Motor neuron (in vitro differentiated cells): ENCODE measurements at places on chromosomes 2 and 18. TPM values are rescaled to one million over a fixed set of nuclear protein-coding genes. Genes with fewer than 3 reads are reported as not detected.

DNA sequence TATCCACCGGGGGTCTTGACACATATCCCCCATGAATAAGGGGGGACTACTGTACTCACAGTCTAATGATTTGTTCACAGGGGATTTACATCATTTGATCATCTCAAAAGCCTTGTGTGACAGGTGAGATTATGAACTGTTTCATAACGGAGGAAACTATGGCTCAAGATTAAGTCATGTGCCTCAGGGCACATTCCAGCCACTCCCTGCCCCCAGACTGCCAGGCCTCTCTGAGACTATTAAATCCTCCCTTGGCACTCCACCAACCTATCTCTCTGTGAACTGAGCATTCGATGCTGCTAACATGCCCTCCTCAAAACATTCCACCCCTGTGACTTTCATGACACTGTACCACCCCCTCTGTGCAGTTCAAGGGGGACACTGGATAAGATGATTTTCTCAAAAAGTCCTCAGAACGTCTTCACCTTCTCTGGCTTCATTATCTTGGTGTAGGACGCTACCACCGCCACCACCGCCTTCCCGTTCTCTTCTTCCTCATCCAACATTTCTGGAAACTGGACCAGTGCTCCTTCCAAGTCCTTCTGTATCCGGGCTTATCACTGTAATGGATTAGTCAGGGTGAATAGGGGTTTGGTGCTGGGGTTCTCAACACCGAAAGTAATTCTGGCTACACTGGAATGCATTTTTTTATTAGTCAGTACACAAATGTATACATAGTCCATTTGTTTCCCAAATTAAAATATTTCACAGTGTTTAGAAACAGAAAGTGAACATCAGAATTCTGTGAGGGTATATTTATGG is 169.6 kb downstream of the KCNS3 start:
- no peak for ATAC-seq

DNA sequence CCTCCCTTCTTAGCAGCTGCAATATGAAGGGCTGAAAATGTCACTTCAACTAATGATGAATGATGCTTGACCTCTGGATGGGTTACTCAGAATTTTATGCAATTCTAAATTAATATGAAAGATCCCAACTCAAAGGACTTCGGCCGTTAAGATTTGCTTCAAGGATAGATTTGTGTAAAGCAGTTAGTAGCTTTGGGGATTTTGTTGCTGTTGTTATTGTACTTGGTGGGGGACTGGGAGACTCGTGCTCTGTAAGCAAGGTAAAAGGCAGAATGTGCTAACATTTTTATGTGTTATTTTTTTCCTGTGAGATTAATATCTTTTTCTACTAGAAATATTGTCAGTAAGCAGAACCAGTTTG is 478.8 kb downstream of the ARHGAP15 start:
- ATAC-seq = no peak

- no peak for ATAC-seq
Measured at GRCh38 chr2:38610851-38611801, 8.4 kb upstream of the HNRNPLL start.

DNA sequence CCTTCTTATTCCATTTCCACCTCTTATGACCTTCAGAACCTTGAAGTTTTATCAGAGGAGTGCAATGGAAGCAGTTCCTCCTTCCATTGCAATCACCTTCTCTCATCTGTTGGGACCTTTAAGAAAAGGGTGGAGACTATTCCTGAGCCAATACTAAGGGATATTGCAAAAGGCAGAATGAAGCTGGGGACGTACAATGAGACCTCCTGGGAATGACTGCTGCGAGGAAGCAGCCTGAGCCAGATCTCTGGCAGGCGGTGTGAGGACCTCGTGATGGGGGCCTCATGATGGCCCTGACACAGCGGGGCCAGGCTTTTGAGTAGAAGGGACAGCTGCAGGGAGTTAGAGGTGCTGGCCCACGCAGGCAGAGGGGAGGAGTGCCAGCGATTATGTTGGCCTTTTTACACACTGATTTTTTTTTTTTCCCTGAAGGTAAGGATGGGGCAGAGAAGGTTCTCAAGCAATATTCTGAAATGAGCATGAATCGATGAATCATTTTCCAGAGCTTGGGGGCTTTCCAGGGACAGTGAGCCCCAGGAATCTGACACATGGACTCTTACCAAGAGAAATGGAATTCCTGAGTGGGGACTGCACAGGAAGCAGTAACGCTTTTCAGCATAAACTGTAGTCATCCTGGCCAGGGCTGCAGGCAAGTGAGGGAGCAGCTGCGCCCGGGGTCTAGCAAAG is 40.0 kb upstream of the LAPTM4A start:
- peak; percentile 49 for ATAC-seq

The MAPK4 gene
- 0.67 and 4.4 TPM in 2 replicates for total RNA-seq

The HOXD12 gene
- 0.13 TPM in 1 of 2 replicates, not detected in the other for total RNA-seq

The DOK6 gene
- 10.4 and 10.9 TPM in 2 replicates for total RNA-seq

The NEU4 gene
- 0.71 and 0.97 TPM in 2 replicates for total RNA-seq

GRCh38 chr2:41803361-41803760 is 244.5 kb upstream of the PKDCC start:
- ATAC-seq = no peak

The TWSG1 gene
- 158 and 184 TPM in 2 replicates for total RNA-seq

- no peak for ATAC-seq
Measured at GRCh38 chr2:211724933-211725332, 813.7 kb downstream of the ERBB4 start.

GRCh38 chr18:48467231-48467630 is 58.0 kb upstream of the ZBTB7C start:
- ATAC-seq = no peak

The PSMA8 gene
- total RNA-seq = not detected in 2 replicates

- no peak for ATAC-seq
Measured at GRCh38 chr2:237791977-237792727, 6.4 kb upstream of the RBM44 start.

- no peak for ATAC-seq
Measured at GRCh38 chr18:9328776-9329175, 5.8 kb upstream of the TWSG1 start.

The SH3RF3 gene
- total RNA-seq = 3.5 and 4.0 TPM in 2 replicates

The EMILIN1 gene
- 21.9 and 33.8 TPM in 2 replicates for total RNA-seq

DNA sequence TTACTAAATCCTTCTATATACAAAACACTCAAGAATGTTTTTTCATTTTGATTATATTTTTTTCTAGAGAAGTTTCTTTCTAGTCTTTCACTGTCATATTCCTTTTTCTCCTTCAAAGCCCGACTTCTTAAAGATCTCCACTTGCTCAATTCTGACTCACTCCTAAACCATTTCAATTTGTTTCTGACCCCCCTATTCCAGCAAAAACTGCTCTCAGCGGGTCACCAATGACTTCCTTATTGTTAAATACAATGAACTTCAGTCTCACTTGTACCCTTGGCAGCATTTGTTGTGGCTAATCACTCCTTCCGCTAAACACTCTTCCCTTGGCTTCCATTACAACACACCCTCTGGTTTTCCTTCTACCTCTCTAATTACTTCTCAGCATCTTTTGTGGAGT is 111.1 kb upstream of the RBBP8 start:
- no peak for ATAC-seq

The SLC19A3 gene
- total RNA-seq = 6.6 and 7.5 TPM in 2 replicates

- no peak for ATAC-seq
Measured at GRCh38 chr18:23032030-23032582, 99.0 kb downstream of the RBBP8 start.

- ATAC-seq = no peak
Measured at GRCh38 chr18:62091487-62092120, 95.3 kb downstream of the PIGN start.

The GCG gene
- total RNA-seq = not detected in 2 replicates

The KCMF1 gene
- total RNA-seq = 35.6 and 37.6 TPM in 2 replicates

GRCh38 chr18:61286867-61287266 is 46.4 kb upstream of the CDH20 start:
- no peak for ATAC-seq

DNA sequence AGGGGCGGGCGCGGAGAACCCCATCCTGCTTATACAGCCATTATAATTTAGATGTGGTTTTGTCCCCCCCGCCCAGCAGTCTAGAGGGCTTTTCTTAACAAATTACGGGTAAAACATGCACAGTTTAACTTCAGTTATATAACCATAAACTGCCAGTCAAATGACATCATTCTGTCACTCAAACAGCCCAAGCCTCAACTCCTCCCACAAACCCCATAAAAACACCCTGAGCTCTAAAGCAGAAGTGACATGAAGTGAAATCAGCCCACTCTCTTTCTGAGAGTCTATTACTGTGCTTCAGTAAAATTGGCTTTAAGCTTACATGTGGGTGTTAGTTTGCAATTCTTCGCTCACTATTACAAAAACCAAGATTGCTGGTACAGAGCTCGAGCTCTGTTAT is 705.1 kb upstream of the GCFC2 start:
- no peak for ATAC-seq

GRCh38 chr18:50053111-50053510 is 141.8 kb downstream of the MYO5B start:
- no peak for ATAC-seq

- ATAC-seq = peak; percentile 86
Measured at GRCh38 chr2:212052412-212053159, 486.0 kb downstream of the ERBB4 start.

The MREG gene
- total RNA-seq = 3.0 and 3.1 TPM in 2 replicates

The ANKMY1 gene
- total RNA-seq = 4.9 and 5.2 TPM in 2 replicates

- ATAC-seq = no peak
Measured at GRCh38 chr18:2707551-2708168, 52.1 kb downstream of the SMCHD1 start.

DNA sequence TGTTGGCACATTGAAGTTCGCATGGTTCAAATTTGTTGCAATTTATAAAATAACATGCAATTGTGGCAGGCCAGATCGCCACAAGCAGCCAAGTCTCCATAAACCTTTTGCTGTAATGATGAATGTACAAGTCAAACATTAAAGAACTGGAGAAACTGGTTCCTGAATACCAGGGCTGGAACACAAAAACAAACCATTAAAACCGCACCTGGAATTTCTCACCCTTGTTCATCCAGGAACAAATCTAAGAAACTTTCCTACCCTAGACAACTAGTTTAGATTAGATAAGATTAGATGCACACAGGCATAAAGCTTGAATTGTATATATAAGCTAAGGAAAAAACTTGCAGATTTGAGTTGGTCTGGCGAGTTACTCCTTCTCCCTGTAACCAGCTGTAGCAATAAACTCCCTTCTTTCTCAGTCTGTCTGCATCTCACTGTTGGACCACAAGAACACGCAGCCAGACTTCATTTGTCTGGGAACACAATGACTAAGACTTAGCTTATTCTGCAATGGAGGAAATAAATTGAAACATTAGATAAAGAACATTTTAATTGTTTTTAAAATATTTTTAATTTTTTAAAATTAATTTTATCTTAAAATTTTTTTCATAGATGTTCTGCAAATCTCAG is 1835.5 kb upstream of the LRRTM1 start:
- ATAC-seq = no peak

The LYPD6B gene
- not detected in 2 replicates for total RNA-seq

DNA sequence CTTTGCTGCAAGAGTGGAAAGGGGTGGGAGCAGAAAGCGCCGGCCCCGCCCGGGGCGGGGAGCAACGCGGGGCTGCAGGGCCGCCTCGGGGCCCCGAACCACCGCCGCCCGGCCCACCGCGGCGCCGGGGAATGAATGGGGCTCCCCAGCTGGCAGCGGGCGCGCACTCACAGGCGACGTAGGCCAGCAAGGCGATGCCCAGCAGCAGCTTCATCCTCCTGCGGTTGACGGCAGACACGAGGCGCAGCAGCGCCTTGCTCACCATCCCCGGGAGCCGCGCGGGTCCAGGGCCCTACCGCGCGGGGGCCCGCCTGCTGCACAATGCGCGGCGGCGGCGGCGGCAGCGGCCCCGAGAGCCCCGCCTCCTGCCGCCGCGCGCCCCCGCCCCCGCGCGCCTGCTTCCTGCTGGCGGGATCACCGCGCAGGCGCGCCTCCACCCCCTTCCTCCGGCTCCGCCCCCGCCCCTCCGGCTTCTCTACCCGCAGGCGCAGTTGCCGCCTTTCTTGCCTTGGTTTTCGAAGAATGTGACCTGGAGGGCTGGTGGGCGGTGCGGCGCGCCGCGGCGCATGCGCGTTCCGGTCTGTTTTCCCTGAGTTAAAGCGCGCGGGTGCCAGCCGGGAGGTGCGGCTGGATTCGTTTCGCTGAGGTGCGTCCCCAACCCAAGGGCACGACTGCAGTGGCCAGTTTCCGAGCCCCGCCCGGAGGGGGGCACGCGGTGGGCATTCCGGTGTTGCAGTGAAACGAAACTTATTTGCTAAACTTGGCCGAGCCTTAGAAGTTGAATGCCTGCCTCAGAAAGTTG is at the start of gene UXS1:
Gene UXS1, minus strand, starts transcription at position 325 of the 802 bp plus-strand sequence. Its CDS starts 60 bp downstream, at position 265.
- peak; percentile 88 for ATAC-seq

DNA sequence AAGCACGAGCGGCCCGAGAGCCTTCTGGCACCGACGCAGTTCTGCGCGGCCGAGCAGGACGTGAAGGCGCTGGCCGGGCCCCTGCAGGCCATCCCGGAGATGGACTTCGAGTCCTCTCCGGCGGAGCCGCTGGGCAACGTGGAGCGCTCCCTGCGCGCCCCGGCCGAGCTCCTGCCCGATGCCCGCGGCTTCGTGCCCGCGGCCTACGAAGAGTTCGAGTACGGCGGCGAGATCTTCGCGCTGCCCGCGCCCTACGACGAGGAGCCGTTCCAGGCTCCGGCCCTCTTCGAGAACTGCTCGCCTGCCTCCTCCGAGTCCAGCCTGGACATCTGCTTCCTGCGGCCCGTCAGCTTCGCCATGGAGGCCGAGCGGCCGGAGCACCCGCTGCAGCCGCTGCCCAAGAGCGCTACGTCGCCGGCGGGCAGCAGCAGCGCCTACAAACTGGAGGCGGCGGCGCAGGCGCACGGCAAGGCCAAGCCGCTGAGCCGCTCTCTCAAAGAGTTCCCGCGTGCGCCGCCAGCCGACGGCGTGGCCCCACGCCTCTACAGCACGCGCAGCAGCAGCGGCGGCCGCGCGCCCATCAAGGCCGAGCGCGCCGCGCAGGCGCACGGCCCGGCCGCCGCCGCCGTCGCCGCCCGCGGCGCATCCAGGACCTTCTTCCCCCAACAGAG is 70.4 kb downstream of the ARHGEF33 start:
- ATAC-seq = peak; percentile 84

The VIL1 gene
- 0.16 and 0.31 TPM in 2 replicates for total RNA-seq

The TRABD2A gene
- 1.8 and 1.9 TPM in 2 replicates for total RNA-seq

The CPS1 gene
- 2.4 and 3.1 TPM in 2 replicates for total RNA-seq

GRCh38 chr18:31977270-31977872 is 34.4 kb upstream of the TRAPPC8 start:
- ATAC-seq = no peak

GRCh38 chr2:96884299-96885094 is 14.6 kb upstream of the SEMA4C start:
- no peak for ATAC-seq

DNA sequence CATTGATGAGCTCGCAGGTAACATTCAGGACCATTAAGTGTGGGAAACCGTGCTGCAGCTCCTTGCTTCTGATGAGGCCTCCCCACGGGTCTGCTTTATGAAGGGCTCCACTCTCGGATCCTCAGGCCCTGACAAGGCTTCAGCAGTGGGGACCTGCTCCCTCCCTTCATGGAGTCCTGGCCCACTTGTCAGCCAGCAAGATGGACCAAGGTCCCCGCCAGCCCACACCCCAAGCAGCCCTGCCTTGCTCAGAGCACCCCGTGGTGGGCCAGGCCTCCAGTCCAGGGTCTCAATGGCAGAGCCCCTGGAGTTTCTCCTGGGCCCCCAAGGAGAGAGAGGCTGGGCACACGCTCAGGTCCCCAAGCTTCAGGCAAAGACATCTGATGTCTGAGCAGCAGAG is 41.5 kb downstream of the CROCC2 start:
- ATAC-seq = no peak
